ENCODE measurements at places on chromosomes 1 and 21.

GRCh38 chr1:52034050-52034384 lies 407 bp upstream of the KTI12 start:
- DNase-seq: no peak

DNA sequence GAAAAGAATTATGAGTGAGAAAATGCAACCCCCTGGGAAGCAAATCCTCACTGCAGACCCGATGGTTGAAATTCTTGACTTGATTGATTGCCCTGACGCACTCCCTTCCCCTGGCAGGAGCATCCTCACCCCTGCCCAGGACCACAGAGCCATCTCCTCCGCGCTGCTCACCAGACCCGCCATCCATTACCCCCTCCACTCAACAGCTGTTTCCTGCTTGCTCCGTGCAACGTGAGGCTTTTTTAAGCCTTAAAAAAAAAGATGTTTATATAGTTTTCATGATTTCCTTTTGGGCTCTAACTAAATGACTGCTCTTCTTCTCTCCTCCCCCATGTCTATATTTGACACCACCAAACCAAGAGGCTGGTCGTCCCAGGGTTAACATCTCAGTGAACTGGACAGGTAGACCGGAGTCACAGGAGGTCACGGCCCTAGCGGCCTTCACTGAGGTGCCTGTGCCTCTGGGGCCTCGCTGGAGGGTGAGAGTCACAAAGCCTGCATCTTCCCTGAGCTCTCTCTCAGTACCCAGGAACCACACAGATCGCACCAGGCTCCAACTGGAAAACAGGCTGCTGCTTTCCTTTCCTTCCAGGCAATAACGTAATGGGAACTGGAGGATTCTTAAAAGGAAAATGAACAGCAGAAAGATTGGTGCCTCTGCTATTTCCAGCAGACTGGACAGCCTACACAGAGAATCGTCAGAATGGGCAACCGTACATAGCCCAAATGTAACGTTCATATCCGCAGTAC lies 49.8 kb downstream of the ZBTB18 start:
- no peak for DNase-seq

DNA sequence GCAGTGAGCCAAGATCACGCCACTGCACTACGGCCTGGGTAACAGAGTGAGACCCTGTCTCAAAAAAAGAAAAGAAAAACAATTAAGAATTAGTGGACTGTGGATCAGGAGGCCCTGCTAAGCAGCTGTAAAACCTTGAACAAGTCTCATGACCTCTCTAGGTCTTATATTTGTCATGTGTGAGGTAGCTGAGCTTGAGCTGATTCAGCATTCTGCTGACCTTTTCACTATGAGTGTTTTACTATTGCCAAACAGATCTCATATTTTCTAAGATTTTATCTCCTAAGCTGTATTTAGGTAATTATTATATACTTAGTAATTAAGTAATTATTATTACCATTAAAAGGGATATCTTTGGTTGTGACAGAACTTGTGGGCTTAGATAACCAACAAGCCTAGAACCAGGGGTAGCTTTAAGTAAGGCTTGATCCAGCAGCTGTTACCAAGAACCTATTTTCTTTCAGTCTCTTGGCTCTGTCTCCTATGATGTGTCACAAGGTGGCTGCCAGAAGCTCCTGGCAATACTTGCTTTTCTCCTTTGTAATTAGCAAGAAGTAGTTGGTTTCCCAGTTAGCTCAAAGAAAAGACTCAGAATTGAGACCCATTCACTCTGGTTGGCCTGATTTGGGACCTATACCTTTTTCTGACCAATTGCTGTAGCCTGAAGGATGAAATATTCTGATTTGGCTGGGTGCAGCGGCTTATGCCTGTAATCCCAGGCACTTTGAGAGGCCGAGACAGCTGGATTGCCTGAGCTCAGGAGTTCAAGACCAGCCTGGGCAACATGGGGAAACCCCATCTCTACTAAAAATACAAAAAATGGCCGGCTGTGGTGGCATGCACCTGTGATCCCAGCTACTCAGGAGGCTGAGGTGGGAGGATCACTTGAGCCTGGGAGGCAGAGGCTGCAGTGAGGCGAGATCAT lies 8.5 kb upstream of the ZC3H12A start:
- DNase-seq: no peak

- no peak for DNase-seq
Observed at GRCh38 chr1:36178471-36179219, 22.7 kb downstream of the MAP7D1 start.

- DNase-seq: no peak
Observed at GRCh38 chr1:214823311-214824117, 220.5 kb downstream of the CENPF start.

- DNase-seq: peak; percentile 72
Observed at GRCh38 chr1:153922076-153922971, 448 bp downstream of the GATAD2B start.

DNA sequence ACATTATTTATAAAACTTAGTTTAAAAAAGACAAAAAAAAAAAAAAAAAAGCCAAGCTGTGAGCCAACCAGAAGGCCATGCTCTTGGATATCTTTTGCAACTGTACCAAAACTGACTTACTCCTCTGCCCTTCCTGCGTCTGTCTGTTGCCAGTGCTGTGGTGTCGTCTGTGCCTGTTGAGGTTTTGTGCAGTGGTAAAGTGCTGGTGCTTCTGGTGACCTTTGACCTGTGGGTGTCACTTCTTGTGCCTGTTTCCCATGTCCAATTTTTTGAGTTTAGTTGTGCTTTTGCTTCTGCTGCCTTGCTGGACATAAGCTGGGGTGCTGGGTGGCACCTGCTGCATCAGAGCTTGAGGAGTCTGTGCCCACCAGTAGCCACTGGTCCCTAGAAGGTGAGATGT lies 41.4 kb downstream of the RNF187 start:
- no peak for DNase-seq

Measured in left hindlimb (tissue), 1 donor.